Progenitor cell of endocrine pancreas (in vitro differentiated cells): ENCODE measurements at places on chromosomes 2 and 18. TPM values are rescaled to one million over a fixed set of nuclear protein-coding genes. Genes with fewer than 3 reads are reported as not detected.

DNA sequence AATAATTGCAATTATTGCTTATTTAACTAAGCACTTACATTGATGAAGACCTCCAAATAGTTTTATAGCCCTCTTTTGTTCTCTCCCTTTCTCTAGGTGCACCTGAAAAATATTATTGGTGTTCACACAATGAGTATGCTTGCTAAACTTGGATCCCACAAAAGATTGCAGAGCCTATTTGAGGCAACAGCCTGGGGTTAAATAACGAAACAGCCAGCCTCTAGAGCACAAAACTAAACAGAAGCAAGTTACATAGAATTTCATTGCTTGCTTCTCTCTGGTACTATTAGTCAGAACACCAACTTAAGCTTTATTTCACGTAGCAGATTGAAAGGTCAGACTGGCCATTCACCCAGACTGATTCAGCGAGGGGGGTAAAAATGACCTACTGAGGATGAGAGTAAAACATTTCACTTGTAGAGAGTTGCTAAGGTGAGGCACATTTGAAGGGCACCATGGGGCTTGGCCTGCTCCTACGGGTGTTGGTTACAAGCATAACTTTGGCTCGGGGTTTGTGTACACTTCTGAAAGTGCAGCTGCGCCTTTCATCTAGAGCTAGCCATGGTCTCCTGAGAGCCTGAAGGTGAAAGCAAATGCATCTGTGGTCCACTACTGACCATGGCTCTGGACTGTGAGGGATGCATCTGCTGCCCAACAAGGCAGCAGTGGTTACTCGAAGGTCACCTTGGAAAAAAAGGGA, 225.1 kb upstream of the LRRTM1 start:
- no peaks in the 10 kb centered on the region for H3K27me3 ChIP-seq
- H3K36me3 ChIP-seq, result no peaks in the 10 kb centered on the region
- no peaks in the 10 kb centered on the region for H3K4me1 ChIP-seq
- no peak for DNase-seq

DNA sequence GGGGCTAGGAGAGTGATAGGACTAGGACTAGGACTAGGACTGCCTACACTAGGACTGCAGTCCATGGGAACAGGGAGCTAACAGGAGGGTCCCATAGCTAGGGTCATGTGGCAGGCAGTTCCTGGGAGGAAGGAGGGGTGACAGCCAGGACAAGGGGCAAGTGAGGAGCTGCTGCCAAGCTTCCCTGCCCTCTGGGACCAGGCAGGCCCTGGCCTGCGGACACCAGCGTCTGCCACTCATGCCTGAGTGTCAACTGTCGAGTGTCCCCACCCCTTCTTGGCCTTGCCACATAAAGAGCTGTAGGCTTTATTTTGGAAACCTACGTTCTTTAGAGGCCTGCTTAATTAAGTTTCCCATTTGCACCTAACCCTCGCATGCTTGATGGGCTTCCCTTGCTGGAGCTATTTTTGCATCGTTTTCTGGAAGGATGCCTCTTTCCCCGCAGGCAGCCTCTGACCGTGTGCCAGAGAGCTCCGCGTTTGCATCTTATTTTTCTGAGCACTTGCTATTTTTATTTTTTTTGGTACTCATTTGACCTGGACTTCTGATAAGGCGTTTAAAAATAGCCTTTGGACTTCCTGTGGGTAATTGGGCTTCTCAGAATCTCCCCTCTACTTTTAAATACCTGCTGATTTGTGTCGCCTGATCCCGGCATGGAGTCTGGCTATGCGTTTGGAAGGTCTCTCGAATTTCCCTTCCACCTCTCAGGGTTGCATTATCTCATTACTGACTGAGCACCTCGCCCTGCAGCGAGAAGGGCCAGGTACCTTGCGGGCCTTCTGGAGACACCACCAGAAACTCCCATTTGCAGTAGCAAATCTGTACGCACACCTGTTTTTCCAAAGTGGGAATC, 66.4 kb downstream of the SH3RF3 start:
- H3K4me1 ChIP-seq, result no peaks in the 10 kb centered on the region
- no peak overlapping the region for H3K27ac ChIP-seq
- no peak overlapping the region for H3K4me3 ChIP-seq
- no peak for DNase-seq

GRCh38 chr18:55484773-55485172, 103.2 kb downstream of the TCF4 start:
- peaks cover 7% of the 10 kb centered on the region for H3K36me3 ChIP-seq
- no peak overlapping the region for H3K27ac ChIP-seq

DNA sequence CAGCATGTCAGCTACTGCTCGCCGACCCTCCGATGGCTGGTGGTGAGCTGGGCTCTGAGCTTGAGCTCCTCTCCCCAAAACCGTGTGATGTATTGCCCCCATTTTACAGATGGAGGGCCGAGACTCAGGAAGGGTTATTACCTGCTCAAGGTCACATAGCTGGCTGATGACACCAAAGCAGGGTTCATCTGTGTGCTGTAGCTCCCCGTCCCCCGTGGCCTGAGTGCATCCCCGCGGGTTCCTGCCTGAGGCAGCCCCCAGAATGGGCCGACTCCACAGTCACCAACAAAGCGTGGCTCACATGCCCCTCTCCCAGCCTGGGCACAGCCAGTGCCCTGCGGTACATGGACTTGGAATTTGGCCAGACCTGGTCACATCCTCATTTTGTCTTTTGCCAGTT, 198.6 kb downstream of the TFCP2L1 start:
- H3K36me3 ChIP-seq, result no peaks in the 10 kb centered on the region
- peaks cover 56% of the 10 kb centered on the region for H3K27me3 ChIP-seq
- H3K27ac ChIP-seq, result no peak overlapping the region
- H3K4me3 ChIP-seq, result no peak overlapping the region
- no peak for DNase-seq
- H3K4me1 ChIP-seq, result peaks cover 5% of the 10 kb centered on the region

DNA sequence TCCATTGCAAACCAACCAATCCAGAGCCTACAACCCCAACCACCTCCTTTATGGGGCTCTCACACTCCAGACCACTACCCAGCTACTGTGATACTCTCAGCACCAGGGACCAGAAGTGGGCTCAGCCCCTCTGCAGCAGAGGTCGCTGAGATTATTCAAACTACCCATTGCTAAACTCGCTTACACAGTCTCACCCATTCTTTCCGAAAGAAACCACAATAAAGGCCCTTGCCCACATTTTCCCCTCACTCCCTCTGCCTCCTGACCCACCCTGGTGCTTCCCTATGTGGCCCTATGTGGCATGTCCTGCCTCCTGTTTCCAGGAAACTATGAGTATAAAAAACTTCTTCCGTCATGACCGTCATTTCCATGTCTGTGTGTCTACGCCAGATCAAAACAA, 10.7 kb downstream of the TEX51 start:
- no peak for DNase-seq
- no peak overlapping the region for H3K27ac ChIP-seq
- no peak overlapping the region for H3K4me3 ChIP-seq

DNA sequence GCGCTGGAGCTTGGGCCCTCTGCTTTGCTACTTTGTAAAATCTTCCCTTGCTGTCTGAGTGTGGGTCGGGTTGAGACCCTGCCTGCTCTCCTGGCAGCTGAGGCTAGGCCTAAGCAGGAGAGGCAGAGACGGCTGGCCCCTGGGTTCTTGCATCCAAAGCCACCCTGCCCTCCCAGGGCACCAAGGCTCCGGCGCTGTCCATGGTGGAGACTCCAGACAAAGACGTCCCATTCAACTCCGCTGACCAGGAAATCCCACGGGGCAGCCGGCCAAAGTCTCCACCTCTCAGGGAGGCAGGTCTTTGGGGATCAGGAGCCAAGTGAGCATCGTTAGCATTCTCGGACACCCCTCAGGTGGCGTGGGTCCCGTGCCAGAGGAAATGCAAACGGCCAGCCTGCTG, 2.6 kb upstream of the PRLH start:
- H3K27ac ChIP-seq, result no peak overlapping the region
- peak; percentile 60 for DNase-seq
- peaks cover 22% of the 10 kb centered on the region for H3K27me3 ChIP-seq

DNA sequence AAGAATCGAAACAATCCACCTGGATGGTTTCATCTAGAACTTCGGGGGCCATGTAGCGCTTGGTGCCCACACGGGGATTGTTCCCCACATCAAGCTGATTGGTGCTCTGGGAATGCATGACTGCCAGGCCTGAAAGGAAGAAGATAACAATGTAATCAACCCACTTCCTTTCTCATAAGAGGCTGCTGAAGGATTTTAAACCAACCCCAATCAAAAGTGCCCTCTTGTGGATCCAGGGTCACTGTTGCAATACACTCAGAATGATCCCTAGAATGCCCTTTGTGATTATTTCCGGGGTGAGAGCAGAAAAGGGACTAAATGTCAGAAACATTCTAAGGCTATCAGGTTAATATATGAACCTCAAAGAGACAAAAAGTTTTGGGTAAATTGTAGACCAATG, 115.2 kb downstream of the ACVR1 start:
- H3K27me3 ChIP-seq, result no peaks in the 10 kb centered on the region
- H3K4me1 ChIP-seq, result no peaks in the 10 kb centered on the region
- no peak overlapping the region for H3K27ac ChIP-seq
- H3K4me3 ChIP-seq, result no peak overlapping the region
- H3K36me3 ChIP-seq, result peaks cover 55% of the 10 kb centered on the region

DNA sequence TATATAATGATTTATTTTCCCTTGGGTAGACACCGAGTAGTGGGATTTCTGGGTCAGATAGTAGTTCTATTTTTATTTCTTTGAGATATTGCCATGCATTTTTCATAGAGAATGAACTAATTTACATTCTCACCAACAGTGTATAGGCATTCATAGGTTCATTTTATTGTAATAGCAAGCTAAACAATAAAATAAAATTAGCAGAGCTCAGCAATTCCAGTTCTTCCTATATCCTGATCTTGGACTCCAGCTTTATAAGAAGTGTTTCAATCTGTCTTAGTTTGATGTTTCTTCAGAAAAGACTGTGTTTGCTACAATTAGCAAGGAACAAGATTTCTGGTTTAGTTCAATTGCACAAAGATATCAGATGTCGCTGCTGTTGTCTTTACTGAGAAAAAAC, 1024.4 kb upstream of the LRRTM1 start:
- H3K27me3 ChIP-seq, result no peaks in the 10 kb centered on the region
- H3K4me1 ChIP-seq, result no peaks in the 10 kb centered on the region
- no peaks in the 10 kb centered on the region for H3K36me3 ChIP-seq
- no peak for DNase-seq

- no peak overlapping the region for H3K4me3 ChIP-seq
- H3K27me3 ChIP-seq, result no peaks in the 10 kb centered on the region
- H3K27ac ChIP-seq, result no peak overlapping the region
Observed at GRCh38 chr2:37271376-37272067, 40.1 kb downstream of the NDUFAF7 start.

GRCh38 chr2:78439122-78439521, 586.4 kb upstream of the REG3G start:
- H3K4me3 ChIP-seq, result no peak overlapping the region
- H3K4me1 ChIP-seq, result no peaks in the 10 kb centered on the region
- H3K27ac ChIP-seq, result no peak overlapping the region
- no peaks in the 10 kb centered on the region for H3K36me3 ChIP-seq
- DNase-seq, result no peak

DNA sequence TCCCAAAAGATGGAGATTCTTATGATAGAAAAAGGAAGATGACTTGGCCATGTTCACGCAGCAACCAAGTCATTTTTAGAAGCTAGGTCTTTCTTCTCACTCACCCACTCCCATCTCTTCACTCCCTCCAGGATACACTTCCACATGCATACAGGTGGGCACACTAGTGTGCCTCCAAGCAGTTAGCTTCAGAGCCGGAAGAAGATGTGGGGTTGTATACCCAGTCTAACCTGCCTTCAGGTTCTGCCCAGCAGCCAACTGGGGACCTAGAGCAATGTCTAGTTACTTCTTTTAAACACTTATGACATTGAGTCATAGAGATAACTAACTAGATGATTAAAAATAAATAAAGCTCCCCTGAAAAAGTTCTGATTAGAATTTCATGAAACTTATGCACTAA, 21.8 kb upstream of the TANK start:
- no peak overlapping the region for H3K4me3 ChIP-seq
- no peaks in the 10 kb centered on the region for H3K27me3 ChIP-seq
- no peaks in the 10 kb centered on the region for H3K36me3 ChIP-seq

DNA sequence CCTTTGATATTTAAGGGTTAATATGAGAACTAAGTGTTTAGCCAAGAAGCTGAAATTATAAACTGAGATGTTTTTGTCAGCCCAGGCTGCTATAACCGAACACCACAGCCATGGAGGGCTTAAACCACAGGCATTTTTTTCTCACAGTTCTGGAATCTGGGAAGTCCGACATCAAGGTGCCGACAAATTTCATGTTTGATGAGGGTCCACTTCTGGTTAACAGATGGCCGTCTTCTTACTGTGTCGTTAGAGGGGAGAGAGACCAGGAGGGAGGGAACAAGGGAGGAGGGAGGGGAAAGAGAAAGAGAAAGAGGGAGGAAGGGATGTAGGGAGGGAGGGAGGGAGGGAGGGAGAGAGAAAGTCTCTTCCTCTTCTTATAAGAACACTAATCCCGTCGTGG, 6.5 kb upstream of the CNDP2 start:
- no peaks in the 10 kb centered on the region for H3K36me3 ChIP-seq
- H3K4me1 ChIP-seq, result no peaks in the 10 kb centered on the region
- no peak overlapping the region for H3K27ac ChIP-seq
- peaks cover 3% of the 10 kb centered on the region for H3K27me3 ChIP-seq
- DNase-seq, result no peak

GRCh38 chr18:32469190-32469651, 1.5 kb downstream of the GAREM1 start:
- peak overlapping the region; percentile 91 for H3K4me3 ChIP-seq
- H3K36me3 ChIP-seq, result no peaks in the 10 kb centered on the region
- no peak for DNase-seq
- peaks cover 16% of the 10 kb centered on the region for H3K27me3 ChIP-seq
- H3K27ac ChIP-seq, result peak overlapping the region; percentile 15
- H3K4me1 ChIP-seq, result peaks cover 33% of the 10 kb centered on the region

DNA sequence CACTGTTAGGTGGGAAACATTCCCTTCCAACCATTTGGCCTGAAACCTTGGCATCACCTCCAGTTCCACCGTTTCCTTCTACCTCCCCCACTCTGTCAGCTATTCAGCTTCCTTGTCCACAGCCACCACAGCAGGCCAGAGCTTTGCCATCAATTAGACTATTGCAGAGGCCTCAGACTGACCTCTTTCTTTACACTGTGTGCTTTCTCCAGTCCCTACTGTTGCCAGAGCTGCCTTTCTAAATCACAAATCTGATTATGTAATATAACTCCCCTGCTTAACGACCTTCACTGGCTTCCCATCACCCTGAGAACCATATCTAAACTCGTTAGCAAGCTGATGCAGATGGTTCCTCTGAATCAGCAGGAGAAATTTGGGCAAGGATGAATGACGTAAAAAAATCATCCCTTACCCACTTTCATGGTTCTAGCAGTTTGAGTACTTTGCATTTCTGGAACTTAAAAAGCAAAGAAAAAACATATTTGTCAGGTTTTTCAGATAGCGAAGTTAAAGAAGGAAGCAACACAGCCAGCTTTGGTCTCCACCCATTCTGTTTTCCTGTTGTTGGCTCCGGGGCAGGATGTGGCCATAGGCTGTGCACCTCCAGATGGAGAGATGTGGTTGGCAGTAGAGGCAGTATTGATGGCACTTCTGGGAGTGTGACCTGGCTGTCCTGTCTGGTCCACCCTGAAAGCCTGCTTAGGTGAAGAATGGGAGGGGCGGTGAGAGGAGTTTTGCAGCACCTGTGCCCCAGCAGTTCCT, 422.1 kb downstream of the PARD3B start:
- no peaks in the 10 kb centered on the region for H3K27me3 ChIP-seq
- H3K4me1 ChIP-seq, result peaks cover 13% of the 10 kb centered on the region
- DNase-seq, result no peak
- H3K36me3 ChIP-seq, result peaks cover 4% of the 10 kb centered on the region

The IL36B gene
- total RNA-seq, result not detected in 2 replicates

The TWIST2 gene
- total RNA-seq, result not detected in 2 replicates

The FAM237A gene
- total RNA-seq, result not detected in 2 replicates

The HJURP gene
- total RNA-seq, result 22.0 and 23.1 TPM in 2 replicates

The HNRNPLL gene
- 119 and 122 TPM in 2 replicates for total RNA-seq

The MOCOS gene
- 2.0 and 3.0 TPM in 2 replicates for total RNA-seq

The CABLES1 gene
- total RNA-seq, result 4.2 and 4.8 TPM in 2 replicates

The NXPH2 gene
- total RNA-seq, result 5.3 and 5.9 TPM in 2 replicates
